Neural crest cell (in vitro differentiated cells): ENCODE measurements at places on chromosomes 2 and 18.

GRCh38 chr2:63786471-63786870 lies 55.2 kb upstream of the UGP2 start:
- DNase-seq = no peak

GRCh38 chr2:46776687-46777327 lies 138.8 kb downstream of the MCFD2 start:
- DNase-seq = peak; percentile 41

- peak; percentile 8 for DNase-seq
Observed at GRCh38 chr18:49519101-49519971, 32.3 kb upstream of the C18orf32 start.

DNA sequence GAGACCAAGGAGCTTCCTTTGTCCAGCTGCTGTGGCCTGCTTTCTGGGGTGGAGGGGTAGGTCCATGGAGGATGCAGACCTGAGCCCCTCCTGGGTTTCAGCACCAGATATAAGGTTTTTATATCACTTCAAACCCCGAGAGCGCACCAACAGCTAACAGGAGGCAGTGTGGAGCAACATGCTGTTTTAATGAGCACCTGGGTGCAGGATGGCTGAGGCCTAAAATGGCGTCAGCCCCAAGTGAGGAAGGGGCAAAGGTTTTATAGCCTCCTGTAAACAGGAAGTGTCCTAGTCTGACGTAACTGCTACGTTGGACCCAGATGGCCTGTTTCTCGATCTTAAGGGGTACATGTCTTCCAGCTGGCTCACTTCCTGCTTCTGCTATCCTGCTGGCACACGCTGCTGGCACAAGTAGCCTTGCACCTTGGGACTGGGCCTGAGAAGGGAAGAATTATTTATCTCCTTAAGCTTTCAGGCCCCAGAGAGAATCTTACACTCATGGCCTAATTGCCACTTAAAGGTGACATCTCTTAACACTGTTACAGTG lies 11.4 kb upstream of the REG1B start:
- DNase-seq = no peak

DNA sequence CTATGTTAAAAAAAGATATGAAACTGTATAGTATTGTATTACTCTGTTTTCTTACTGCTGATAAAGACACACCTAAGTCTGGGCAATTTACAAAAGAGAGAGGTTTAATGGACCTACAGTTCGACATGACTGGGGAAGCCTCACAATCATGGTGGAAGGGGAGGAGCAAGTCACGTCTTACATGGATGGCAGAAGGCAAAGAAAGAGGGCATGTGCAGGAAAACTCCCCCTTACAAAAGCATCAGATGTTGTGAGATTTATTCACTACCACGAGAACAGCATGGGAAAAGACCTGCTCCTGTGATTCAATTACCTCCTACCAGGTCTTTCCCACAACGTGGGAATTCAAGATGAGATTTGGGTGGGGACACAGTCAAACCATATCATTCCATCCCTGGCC lies 57.0 kb downstream of the NCOA1 start:
- no peak for DNase-seq

DNA sequence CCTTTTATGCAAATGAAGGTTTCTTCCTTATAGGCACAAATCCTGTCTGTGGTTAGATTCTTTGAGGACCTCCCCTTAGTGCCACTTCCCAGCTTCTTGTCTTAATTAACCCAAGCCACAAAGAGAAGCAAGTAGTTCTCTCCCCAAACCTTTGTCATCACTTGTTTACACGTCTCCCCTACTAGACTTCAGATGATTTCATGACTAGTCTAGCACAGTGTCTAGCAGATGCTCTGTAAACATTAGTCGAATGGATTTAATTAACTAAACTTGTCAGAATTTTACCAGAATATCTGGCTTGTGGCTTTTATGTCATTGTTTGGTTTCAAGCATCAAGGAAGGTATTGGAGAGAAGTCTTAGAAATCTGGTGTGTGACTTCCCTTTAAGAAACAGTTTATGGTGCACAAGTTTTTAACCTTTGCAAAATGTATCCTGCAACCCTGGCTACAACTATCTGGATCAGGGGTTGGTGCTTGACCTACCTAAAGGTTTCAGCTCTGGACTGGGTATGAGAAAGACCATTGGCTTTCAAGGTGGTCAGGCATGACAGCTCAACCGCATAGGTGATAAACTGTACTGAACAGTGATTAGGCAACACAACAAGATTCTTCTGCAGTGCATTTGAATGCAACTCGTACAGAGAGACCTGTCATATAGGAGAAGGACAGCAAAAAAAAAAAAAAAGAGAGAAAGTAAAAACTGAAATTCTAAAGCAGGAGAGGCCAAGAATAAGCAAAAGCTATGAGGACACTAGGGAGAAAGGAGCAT lies 93.2 kb upstream of the CCDC150 start:
- no peak for DNase-seq
